ENCODE measurements at places on chromosomes 1 and 21. TPM values are rescaled to one million over a fixed set of nuclear protein-coding genes. Genes with fewer than 3 reads are reported as not detected.

GRCh38 chr1:187063271-187063670 is 234.5 kb downstream of the PLA2G4A start:
- no peak for DNase-seq

DNA sequence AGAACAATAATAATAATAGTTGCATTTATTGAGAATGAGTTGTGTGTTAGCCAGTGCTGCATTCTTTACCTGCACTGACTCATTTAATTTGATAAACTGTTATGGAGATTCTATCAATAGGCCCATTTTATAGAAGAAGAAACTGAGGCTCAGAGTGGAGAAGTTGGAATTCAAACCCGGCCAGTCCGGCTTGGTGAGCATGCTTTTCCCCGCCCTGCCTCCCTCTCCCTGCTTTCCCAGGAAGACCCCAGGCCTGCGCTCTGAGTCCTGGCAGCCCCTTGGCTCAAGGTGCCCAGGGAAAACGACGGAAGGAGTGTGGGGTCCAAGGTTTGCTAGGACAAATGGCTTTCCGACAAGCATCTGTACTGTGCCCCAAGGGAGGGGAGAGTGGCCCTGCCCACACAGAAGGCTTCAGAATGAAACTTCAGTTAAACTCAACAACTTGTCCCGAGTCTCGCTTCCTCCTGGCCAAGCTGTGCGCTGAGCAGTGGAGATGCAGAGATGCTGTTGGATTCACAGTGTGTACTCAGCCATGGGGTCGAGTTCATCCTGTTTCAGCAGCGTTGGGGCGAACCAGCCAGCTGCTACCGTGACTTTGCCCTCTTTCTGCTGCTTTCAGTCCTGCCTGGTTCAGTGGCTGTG is 23.3 kb upstream of the PADI6 start:
- DNase-seq: no peak

- no peak for DNase-seq
Measured at GRCh38 chr1:14842361-14842760, 243.9 kb downstream of the KAZN start.

GRCh38 chr1:192702212-192702902 is 66.4 kb downstream of the RGS13 start:
- DNase-seq: no peak

DNA sequence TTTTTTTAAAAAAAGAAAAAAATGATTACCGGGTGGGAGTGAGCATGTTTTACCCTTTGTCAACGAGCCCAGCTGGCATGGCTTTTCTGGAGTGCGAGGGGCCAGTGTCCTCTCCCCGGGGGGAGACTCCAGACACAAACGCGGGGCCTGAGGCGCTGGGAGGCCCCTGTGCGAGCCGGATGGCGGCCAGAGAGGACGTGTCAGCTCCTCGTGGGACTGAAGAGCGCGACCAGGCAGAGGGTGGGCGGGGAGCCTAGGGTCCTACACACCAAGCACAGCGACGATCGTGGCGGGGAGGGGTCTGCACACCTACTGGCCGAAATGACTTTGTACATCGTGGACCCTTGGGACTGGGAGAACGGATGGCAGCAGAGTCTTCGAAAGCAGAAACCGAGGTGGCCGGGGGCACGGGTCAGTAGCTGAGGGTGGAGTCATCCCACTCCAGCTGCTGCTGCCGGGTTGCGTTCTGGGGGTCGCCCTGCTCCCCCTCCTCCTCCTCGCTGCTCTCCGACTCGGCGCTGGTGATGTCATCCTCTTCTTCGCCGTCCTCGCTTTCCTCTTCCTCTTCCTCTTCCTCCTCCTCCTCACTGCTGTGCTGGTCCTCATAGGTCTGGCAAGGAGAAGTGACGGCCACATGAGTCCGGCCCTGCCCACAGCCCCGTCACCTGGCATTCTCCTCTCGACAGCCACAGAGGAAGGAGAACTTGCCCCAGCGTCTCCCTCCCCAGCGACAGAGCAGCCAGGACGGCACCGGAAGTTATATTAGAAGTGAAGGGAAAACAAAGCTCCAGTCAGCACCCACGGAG is 78.8 kb downstream of the PIK3CD start:
- DNase-seq: peak; percentile 46

The TENT5C gene
- polyA plus RNA-seq: 3.1 TPM

The TFAP2E gene
- 1.4 TPM for polyA plus RNA-seq

GRCh38 chr1:115006191-115006590 is 23.4 kb upstream of the TSHB start:
- no peak for DNase-seq

- DNase-seq: no peak
Measured at GRCh38 chr1:184463680-184464079, 76.9 kb downstream of the C1orf21 start.

The KDM5B gene
- 4.9 TPM for polyA plus RNA-seq

DNA sequence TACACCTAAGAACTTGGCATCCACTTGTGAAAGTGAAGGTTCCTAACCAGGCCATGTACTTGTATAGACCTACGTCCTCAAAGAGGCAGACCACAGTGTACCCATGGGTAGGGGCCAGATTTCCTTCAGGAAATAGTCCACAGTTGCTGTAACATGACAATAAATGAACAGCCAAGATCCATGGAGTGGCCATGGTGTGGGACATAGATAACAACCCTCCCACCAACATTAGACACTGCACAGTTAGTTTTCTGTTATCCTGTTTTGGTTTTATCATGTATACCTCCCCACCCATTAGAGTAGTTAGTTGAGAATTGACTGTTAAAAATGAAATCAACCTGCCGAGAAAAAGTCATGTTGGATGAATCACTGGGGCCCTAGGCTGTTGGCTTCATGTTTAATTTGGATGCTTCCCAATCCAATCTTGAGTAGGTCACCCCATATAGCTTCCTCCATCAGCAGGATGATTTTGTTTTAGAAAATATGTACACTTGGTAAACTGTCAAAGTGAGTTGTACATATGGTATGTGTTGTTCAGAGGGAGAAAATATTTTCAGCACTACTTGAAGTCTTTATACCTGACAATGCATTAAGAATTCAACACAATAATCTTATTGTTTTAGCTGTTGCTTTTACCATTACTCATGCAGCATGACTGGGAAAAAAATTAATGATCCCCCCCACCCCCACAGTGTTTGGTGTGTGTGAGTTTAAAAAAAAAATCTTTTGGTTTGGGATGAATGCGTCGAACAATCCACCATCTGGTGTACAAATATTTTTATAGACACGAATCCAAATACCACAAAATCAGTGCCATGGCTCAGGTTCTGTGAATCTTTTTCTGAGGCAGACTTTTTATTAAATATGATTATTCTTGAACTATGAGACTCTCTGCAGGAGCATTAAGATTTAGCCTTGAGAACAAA is 88.3 kb upstream of the ARHGAP29 start:
- peak; percentile 59 for DNase-seq

The CACNA1E gene
- polyA plus RNA-seq: 0.44 TPM

- no peak for DNase-seq
Measured at GRCh38 chr1:143735764-143736461, 235.9 kb downstream of the FAM72C start.

- DNase-seq: no peak
Measured at GRCh38 chr1:6249739-6250689, 6.0 kb downstream of the HES3 start.

DNA sequence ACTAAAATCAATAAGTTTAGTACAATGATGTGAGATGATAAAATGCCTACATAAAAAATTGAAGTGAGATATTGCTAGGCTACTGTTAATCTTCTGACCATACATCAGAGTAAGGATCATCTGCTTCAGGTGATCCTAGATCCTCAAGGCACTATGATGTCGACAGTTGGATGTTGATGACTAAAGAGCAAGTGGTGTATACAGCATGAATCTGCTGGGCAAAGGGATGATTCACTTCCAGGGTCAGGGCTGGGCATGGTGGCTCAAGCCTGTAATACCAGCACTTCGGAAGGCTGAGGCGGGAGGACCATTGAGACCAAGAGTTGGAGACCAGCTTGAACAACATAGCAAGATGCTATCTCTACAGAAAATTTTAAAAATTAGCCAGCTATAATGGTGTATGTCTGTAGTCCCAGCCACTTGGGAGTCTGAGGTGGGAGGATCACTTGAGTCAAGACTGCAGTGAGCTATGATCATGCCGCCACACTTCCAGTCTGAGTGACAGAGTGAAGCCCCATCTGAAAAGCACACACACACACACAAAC is 24.6 kb downstream of the NUF2 start:
- DNase-seq: no peak

- DNase-seq: no peak
Measured at GRCh38 chr1:184513966-184514365, 127.1 kb downstream of the C1orf21 start.

GRCh38 chr1:162327788-162328165 is 48.9 kb downstream of the SPATA46 start:
- no peak for DNase-seq

The NR1I3 gene
- not detected for polyA plus RNA-seq

The JTB gene
- polyA plus RNA-seq: 80.9 TPM

- peak; percentile 11 for DNase-seq
Measured at GRCh38 chr1:906600-907420, 16.9 kb upstream of the SAMD11 start.

The LAMC1 gene
- 22.1 TPM for polyA plus RNA-seq

DNA sequence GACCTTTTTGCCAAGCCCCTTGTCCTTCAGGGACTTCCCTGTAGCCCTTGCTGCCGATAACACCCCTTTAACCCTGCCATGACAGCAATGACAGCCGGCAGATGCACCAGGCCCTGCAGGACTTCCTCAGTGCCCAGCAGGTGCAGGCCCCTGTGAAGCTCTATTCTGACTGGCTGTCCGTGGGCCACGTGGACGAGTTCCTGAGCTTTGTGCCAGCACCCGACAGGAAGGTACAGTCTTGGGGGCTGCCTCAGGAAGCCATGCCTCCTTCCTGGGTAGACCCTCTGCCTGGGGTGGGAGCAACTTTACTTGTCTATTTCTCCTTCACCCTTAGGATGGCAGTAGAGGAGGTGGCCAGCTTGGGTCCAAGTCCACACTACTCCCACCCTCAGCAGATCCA is 16.1 kb upstream of the PADI6 start:
- DNase-seq: no peak

- DNase-seq: no peak
Measured at GRCh38 chr1:61851849-61852669, 109.8 kb downstream of the PATJ start.

The USP24 gene
- 7.1 TPM for polyA plus RNA-seq

DNA sequence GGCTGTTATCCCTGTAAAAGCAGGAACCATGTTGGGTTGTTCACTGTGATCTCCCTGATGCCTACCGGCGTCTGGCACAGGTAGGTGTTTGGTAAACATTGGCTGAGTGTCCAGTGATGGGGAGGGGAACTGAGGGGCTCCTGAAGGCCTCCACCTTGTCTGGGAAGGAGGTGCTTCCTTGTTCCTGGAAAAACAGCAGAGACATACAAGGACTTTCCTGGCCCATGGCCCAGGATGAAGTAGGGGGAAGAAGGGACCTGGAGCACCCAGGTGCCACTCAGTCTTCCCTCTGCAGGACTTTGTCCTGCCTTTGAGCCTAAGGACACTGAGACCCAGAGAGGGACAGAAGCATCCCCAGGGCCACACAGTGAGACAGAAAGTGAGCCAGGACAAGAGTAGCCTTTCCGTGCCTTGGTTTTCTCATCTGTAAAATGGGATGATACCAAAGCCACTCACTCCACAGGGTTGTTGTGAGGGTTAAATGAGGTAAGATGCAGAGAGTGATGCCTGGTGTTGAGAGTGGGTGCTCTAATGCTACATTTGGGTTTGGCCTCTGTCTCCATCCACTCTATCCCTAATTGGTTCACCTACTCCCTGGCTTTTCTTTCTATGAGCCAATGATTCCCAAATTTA is 6.1 kb upstream of the HEYL start:
- DNase-seq: no peak

The HPCA gene
- not detected for polyA plus RNA-seq

DNA sequence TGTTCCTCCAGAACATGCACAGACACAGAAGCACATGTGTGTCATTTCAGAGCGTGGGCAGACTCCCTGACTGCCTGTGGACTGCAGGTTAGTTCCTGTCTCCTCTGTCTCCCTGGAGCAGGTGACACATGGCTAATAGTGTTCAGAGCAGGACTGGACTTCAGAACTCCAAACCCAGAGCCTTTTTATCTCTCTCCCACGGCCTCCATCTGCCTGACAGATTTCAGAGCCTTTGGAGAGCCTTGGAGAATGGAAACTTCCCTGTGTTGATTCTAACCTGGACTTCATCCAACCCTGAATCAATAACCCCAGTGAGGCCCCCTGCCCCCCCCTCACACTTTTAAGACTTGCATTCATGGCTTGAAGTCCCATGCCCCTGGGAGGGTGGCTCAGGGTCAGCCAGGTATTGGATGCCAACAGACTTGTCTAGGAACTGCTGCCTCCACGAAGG is 44.4 kb downstream of the C1orf198 start:
- no peak for DNase-seq

- DNase-seq: no peak
Measured at GRCh38 chr1:9593147-9593491, 4.4 kb downstream of the TMEM201 start.

DNA sequence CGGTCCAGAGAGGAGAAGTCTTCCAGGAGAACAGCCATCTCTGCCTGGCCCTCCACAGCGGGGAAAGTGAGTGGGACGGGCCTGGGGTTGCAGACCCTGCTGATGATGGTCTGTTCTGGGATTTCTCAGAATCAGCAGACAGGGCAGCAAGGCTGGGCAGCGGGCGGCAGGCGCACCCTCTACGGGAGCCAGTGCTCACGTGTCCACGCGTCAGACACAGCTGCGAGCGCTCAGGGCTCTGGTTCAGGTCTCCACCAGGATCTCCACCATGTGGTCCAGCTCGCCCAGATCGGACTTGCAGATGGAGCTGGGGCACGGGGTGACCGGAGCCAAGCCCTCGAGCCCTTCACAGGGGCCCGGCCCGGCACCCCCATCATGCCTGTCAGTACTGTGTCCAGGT is 5.5 kb downstream of the CLCA4 start:
- no peak for DNase-seq

DNA sequence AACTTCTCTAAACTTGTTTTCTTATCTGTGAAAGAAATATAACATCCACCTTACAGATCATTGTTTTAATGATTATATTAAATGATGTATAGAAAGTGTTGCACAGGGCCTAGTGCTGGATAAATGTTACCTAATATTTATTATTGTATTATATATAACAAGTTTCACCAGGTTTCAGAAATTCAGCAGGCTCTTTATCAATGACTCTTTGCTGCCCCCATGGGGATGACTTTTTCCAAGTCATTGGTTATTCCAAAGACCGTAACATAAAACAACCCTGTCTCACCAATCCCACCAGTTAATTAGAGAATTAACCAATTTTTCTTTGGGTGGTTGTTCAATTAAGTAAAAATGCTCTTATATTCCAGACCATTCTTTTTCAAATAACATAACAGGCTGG is 7.3 kb upstream of the DEDD start:
- DNase-seq: no peak

The LCE1B gene
- polyA plus RNA-seq: not detected

The KRTAP7-1 gene
- polyA plus RNA-seq: not detected

- no peak for DNase-seq
Measured at GRCh38 chr1:41743366-41743765, 175.4 kb downstream of the HIVEP3 start.

- DNase-seq: no peak
Measured at GRCh38 chr1:107198561-107198960, 57.7 kb downstream of the NTNG1 start.

DNA sequence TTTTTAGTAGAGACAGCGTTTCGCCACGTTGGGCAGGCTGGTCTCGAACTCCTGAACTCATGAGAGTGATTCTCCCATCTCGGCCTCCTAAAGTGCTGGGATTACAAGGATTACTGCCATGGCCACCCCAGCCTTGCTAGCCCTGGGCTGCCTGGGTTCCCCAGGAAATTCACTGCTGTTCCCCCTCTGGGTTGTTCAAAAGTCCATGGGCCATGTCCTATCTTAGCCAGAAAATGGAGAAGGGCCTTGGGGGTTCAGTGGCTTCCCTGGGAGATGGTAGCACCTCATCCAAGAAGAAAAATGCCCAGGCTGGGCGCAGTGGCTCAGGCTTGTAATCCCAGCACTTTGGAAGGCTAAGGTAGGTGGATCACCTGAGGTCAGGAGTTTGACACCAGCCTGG is 20.9 kb downstream of the SLC26A9 start:
- DNase-seq: no peak

The HDAC1 gene
- 33.9 TPM for polyA plus RNA-seq
